Activated T-helper 2 cell treated with anti-CD3 and anti-CD28 coated beads, Interferon-gamma antibody, Interleukin-2, Interleukin-4, amounts not matched to agents 10 μg/mL and 5 μg/mL and 100 μg/mL, durations not matched to agents 14 hours and 24 hours and 36 hours (primary cell): ENCODE measurements at places on chromosomes 5 and 9. TPM values are rescaled to one million over a fixed set of nuclear protein-coding genes. Genes with fewer than 3 reads are reported as not detected.

Gene BTNL3
- total RNA-seq: not detected in 2 replicates

- peak overlapping the region; percentile 3 for H3K4me3 ChIP-seq
- peak overlapping the region; percentile 80 for H3K27ac ChIP-seq
- H3K4me1 ChIP-seq: peaks cover 45% of the 10 kb centered on the region
These were observed 16.7 kb downstream of the UBE2D2 start for GRCh38 chr5:139577689-139578290.

DNA sequence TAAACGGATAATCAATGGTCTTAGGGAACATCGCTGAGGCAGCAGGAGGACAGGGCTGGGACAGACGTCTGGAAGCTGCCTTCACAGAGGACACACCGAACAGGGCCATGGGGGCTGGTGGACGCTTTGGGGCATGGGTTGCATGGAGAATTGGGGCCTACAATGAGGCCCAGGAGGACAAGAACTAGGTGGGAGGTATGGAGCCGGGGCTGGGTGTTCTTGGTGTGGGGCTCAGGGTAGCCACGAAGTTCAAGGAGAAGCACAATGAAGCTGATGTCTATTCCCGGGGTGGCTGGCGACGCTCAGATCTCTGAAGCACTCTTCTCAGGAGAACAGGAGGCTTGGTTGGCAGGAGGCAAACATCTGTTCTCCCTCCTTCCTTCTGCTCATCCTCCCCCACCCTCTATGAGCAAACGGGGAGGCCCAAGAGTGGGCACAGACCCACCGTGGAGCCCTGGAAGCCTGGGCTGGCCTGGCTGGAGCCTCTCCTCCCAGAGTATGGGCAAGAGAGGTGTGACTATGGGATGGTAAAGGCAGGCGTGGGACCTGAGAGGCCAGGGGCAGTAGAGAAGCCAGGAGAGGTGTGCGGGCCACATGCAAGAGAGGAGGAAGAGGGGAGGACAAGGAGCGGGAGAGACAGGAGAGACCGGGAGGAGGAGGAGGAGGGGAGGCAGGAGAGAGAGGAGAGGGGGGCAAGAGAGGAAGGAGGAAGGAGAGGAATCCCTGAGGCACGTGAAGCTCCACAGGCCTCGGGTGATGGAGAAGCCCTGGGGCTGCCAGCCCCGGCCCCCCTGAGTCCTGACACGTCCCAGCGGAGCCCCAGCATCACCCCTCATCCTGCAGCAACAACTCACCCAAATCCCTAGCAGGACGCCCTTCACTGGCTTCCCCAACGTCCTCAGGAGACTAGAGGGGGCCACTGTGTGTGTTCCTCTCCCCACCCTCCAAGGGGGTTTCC, 159.1 kb downstream of the OLFM1 start:
- no peak overlapping the region for H3K4me3 ChIP-seq
- DNase-seq: no peak
- no peaks in the 10 kb centered on the region for H3K36me3 ChIP-seq
- H3K4me1 ChIP-seq: no peaks in the 10 kb centered on the region

GRCh38 chr5:33306758-33307157, 134.0 kb upstream of the TARS1 start:
- no peak for DNase-seq
- no peaks in the 10 kb centered on the region for H3K4me1 ChIP-seq
- no peaks in the 10 kb centered on the region for H3K27me3 ChIP-seq
- H3K27ac ChIP-seq: no peak overlapping the region
- no peak overlapping the region for H3K4me3 ChIP-seq

DNA sequence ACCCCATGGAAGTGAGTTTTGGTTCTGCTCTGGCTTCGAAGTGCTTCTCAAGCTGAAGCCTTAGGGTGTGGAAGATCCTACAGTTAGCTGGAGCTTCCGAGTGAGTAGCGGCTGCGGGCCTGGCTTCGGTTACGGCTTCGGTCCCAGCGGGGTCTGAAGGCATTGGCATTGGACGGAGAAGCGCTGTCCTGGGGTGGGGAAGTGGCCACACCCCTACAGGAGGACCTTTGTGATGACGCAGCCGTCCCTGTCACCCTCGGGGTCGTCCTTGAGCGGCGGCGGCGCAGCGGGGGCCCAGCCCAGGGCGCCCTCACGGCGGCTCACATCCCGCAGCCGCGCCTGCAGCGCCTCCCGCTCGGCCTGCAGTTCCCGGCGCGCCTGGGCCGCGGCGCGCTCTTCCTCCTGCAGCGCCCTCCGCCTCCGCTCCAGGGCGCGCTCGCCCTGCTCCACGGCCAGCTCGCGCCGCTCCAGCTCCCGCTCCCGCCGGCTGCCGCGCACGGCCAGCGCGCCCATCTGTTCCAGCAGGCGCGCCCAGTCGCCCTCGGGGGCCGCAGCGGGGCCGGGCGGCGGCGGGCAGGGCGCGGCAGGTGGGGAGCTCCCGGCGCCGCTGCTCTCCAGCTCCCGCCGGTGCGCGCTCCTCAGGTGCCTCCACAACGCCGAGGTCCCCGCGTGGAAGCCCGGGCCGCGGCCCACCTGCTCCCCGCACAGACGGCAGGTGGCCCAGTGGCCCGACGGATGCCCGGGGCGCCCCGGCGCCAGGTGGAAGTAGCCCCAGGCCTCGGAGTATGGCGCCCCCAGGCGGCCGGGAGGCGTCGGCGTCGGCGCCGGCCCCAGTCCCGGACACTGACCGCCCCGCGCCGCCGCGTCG, 9.9 kb downstream of the ZBED3 start:
- H3K36me3 ChIP-seq: no peaks in the 10 kb centered on the region
- H3K27ac ChIP-seq: no peak overlapping the region
- H3K27me3 ChIP-seq: no peaks in the 10 kb centered on the region
- peaks cover 5% of the 10 kb centered on the region for H3K4me1 ChIP-seq
- DNase-seq: peak; percentile 47
- H3K4me3 ChIP-seq: peak overlapping the region; percentile 59

Gene TLR4
- total RNA-seq: not detected in 2 replicates

Gene CDHR2
- total RNA-seq: 0.30 and 0.64 TPM in 2 replicates

Gene CA9
- 0.89 and 1.2 TPM in 2 replicates for total RNA-seq
